NCI-H2107 (cell line): ENCODE measurements at places on chromosomes 7 and 10.

DNA sequence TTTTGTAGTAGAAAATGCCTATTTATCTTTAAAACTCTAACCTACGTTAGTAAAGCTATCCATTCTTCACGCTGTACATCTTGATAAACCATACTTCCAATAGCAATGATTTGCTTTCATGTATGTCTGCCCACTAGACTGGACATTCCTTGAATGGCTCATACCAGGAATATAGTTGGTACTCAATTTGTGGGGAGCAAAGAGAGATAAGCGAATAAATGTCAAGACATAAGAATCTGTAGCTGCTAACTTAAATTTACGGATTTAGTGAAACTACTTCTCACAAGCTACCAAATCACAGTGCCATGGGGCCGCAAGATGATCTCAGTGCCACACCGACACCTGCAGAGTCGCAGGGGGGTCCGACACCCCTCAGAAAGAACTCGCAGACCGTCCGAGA, 763 bp upstream of the RALA start:
- no peak for DNase-seq

DNA sequence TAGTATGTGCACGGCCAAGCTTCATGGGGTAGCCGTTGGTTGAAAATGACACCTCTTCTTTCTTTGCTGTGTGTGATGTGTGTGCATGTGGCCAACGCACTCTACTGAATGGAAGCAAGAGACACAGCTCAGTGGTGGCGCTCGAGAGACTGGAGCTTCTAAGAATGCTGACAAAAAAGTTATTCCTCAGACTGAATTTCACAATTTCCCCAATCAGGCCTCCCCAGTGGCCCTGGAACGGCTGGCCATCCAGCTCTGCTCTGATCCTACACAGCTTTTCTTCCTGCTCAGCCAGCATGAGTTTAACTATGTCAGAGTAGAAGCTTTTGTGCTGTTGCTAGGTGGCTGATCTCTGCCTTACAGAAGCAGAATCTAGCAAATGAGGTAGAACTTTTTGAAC, 186.7 kb upstream of the PLXDC2 start:
- no peak for DNase-seq

- DNase-seq = no peak
These were observed 488 bp downstream of the EIF4H start for GRCh38 chr7:74174606-74175082.

DNA sequence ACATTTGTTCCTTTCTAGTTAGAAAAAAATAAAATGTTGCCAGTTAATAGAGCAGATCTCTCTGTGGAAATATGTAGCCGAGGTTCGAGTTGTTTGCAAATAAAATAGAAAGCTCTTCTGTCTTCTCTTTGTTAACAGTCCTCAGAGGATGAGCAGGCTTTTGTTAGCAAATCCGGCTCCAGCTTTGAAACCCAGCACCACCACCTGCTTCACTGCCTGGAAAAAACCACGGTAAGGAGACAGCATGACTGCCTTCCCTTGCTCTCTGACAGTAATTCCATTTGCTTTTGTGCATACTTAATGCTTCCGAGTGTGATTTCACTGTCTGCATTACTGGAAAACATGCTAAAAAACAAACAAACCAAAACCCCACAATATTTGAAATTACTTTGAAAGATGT, 115.6 kb downstream of the TSPAN12 start:
- no peak for DNase-seq

DNA sequence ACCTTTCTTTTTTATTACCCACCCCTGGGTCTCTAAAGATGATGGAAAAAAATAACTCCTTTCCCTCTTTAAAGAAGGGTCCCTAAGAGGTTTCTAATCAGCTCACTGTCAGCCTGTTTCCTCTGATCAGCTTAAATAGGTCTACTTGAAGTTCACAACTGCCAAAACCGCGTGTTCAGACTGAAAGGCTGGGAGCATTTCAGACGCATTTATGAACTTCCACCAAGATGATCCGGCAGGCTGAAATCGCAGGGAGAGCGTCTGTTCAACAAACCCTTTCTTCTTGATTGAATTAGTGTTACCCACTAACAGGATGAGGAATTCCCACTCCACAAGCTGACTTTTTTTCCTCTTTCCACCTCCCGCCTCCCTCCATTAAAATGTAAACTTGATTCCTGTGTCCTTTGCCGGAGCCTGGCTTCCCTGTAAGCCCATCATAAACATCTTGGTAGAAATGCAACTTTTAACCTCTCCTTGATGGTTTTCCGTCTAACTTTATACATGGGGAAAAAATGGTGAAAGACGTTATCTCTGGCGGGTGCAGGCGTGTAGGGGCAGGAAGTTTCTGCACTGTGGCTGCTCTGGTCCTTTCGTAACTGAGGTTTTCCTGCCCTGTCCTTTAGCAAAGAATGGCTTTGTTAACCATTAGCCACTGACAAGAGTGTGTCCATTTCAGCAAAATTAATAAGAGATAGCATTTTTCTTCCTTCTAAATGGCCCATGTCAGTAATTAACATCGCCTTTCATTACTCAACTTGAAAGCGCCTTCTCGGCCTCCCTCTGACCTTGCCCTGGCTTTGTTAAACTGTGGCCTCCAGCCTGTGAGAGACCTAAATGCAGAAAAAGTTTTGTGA, 130.7 kb downstream of the BAMBI start:
- DNase-seq = no peak

GRCh38 chr7:87774690-87775089, 101.5 kb downstream of the SLC25A40 start:
- DNase-seq = no peak

DNA sequence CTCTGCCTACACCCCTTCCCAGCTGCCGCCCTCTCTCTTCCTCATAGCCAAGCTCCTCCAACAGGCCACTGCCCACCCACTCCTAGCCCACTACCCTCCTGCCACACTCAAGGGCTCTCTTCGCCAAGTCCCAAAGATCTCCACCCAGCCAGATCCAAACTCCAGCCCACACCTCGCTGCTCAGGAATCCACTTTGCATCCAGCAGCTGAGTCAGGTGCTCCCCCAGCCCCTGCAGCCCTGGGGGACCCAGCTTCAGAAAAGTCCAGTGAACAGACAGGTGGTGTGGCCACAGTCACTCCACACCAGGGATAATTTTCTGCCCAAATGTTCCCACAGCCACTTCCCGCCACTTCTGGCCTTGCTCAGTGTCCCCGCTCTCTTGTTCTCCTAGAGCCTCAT, 10.9 kb downstream of the OGDHL start:
- no peak for DNase-seq
